ENCODE measurements at places on chromosomes 1 and 21.

- DNase-seq = no peak
Measured at GRCh38 chr1:2279210-2279639, 51.1 kb downstream of the SKI start.

- DNase-seq = no peak
Measured at GRCh38 chr1:202643397-202644218, 66.6 kb downstream of the SYT2 start.

DNA sequence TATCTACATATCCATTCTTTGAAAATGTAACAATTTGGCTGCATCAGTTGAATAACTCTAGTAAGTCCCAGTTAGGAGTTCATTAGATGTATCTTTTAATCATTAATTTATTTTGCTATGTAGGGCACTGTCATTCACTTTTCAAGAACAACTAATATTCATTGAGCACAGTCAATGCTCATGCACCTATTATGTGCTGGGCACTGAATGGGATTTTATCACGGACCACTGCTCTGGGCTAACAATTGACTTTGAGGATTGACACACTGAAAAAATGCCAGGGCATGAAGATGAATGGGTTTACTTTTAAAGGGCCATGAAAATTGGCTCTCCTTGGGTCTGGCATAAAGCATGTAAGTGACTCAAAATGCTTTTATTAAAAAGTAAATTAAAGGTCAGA is 375.2 kb downstream of the PLPP3 start:
- no peak for DNase-seq

DNA sequence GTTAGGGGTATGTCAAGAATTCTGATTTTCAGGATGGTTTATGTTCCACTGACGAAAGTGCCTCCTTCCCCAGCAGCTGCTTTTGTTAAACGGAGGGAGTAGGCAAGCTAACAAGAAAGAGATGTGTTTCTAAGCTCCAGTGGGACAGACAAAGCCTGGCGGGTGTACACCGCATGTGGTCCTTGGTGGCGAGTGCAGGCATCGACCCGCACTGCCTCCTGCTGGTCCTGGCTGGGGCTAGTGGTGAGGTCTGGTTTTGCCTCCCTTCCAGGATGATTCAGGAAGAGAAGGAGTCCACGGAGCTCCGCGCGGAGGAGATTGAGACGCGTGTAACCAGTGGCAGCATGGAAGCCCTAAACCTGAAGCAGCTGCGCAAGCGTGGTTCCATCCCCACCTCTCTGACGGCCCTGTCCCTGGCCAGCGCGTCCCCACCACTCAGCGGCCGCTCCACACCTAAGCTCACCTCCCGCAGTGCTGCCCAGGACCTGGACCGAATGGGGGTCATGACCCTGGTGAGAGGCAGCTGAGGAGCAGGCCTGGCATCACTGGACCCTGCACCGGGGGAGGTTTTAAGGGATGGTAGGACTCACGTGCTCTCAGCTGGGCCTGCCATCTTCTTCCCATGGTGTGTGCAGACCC is 29.0 kb downstream of the PPFIA4 start:
- DNase-seq = no peak

DNA sequence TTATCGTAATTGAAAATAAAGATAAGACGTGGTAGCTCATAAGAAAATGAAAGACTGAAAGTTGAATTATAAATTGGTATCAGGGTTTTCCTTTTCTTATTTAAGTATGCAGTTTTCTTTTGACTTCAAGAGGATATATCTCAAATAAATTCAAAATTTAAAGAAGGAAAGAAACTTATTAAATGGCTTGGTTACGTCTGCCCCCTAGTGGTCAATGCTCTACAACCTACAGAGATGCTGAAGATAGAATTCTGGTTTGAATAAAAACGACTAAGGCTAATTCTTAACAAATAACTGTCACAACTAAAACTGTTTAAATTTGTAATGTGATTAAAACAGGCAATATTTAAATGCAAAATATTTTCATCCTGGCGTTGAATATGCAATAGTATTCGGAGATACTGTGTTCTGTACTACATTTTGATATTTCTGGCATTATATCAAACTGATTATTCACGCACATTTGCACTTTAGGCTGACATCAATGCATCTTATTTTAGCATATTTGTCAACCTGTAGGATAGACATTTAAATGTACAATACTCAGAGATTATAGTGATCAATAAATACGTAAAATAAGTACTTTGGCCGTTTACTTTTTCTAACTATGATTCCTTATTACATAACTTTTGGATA is 26.8 kb downstream of the IFI44 start:
- peak; percentile 46 for DNase-seq

DNA sequence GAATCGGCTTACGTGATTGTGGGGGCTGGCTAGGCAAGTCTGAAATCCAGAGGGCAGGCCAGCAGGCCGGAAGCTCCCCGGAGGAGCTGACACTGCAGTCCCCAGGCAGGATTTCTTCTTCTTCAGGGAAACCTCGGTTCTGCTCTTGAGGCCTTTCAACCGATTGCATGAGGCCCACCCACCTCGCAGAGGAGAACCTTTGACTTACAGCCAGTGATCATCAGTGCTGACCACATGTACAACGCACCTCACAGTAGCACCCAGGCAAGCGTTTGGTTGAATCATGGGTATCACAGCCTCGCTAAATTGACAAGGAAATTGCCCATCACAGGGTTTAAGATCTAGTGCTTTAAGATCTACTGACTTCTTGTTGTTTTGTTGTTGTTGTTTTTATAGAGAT is 23.6 kb upstream of the GPR157 start:
- DNase-seq = no peak

GRCh38 chr1:115077286-115077983 is 11.9 kb downstream of the TSPAN2 start:
- DNase-seq = no peak

GRCh38 chr1:50667710-50668356 is 244.6 kb upstream of the DMRTA2 start:
- no peak for DNase-seq

DNA sequence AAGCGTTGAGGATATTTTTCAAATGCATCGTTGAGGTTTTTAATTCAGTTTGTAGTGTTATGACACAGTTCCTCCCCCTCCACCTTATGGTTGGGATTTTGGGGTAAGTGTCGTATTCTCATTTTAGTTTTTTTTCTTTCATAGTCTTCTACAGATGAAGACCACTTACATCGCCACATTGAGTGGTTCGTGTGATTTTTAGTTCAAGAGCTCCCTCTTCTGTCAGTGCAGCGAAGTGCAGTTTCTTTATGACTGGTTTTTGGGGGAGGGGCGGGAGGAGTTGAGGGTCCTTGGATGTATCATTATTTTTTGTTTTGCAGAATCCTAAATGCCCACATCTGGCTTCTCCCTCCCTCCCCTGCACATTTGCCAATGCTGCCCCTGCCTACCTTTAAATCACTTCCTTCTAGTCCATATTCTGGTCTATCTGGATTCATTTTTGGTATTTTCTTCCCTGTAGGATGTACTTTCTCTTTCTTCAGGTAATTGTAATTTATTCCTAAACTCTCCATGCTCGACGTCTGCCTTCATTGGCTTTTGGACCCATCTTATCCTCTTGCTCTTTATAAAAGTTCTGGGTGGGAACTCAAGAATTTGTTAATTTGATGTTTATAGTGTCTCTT is 433.1 kb downstream of the CAMTA1 start:
- DNase-seq = peak; percentile 2

DNA sequence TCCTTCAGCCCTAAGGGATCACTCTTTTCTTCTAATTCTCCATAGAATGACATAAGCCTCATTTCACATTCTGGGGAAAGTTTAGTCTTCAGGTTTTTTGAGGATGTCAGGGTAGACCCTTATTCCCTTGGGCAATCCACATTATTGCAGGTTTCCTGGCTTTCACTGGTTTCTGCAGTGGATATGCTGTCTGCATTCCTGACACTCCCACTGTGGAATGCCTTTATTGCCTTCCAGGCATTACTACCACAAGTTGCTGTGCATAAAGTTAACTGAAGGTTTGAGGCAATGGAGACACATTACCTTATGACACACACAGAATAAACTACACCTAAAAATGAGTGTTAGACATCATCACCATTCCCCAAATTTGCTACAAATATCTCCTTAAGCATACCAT is 12.7 kb downstream of the FASLG start:
- no peak for DNase-seq

DNA sequence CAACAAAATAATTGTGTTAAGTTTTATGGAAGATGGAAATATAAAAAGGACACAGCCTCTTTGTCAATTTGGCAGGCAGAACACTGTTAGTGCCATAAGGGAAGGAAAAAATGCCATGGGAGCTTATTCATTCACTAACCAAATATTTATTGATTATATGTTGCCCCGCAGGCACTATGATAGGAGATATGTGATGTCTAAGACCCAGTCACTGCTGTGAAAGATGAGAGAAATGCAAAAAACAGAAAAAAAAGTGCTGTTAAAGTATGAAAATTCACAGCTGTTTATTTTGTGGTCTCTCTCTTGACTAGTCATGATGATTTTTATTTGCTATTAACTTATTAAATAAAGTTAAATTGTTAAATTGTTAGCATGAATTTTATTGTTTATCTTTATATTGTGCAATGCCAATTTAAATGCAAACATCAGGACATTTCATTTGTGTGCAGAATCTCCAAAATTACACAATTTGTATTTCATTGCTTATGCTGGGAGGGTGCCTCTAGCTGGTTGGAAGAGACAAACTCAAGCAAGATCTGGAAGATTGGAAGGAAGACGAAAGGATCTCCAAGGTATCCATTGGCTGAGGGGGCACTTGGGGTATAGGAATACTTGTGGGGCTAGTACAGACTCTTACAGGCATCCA is 17.8 kb upstream of the PTGFR start:
- no peak for DNase-seq

DNA sequence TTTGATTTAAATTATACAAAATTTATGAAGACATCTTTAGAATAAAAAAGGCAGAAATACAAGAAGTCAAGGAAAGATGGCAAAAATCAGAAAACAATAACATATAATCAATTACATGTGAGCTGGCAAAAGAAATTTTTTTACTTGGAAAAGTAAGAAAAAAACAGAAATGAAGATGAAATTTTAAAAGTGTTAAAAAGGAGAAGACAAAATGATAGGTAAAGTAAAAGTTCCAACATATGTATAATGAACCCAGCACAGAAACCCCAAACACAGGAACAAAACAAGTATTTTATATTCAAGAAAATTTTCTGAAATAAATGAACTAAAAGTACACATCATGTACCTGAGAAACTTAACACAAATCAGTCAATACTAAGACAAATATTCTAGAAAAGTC is 63.4 kb downstream of the USP1 start:
- DNase-seq = no peak

DNA sequence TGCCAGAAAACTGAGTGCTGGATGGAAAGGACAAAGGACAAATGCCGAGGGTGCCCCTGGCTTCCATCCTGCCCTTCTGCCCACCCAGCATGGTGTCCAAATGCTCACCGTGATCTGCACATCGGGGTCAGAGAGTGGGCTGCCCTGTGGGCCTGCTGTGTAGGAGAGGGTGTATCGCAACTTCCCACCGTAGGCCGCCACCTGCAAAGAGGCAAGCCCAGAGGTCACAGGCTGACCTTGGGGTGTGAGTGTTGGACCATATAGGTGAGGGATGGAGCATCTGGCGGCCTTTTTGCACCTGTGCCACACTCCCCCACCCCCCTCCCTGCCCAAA is 53.5 kb downstream of the LDLRAD2 start:
- DNase-seq = no peak

DNA sequence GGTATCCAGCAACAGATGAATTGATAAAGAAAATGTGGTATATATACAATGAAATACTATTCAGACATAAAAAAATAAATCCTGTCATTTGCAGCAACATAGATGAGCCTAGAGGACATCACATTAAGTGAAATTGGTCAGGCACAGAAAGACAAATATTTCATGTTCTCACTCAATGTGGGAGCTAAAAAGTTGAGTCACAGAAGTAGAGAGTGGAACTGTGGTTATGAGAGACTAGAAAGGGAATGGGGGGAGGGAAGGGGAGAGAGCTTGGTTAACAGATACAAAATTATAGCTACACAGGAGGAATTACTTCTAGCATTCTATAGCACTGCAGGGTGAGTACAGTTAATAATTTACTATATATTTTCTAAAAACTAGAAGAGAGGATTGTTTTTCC is 37.1 kb upstream of the SERPINC1 start:
- DNase-seq = no peak

- DNase-seq = no peak
Measured at GRCh38 chr1:77900687-77901293, 12.4 kb downstream of the NEXN start.

GRCh38 chr1:112722601-112723510 is 7.7 kb upstream of the PPM1J start:
- DNase-seq = no peak

GRCh38 chr21:37783016-37783415 is 133.2 kb downstream of the KCNJ6 start:
- no peak for DNase-seq

GRCh38 chr21:33308586-33309490 is 15.9 kb upstream of the IFNAR1 start:
- no peak for DNase-seq

GRCh38 chr1:210291786-210292230 is 36.9 kb upstream of the HHAT start:
- no peak for DNase-seq

GRCh38 chr1:77412820-77413530 is 131.2 kb downstream of the AK5 start:
- DNase-seq = no peak

GRCh38 chr1:20610970-20611369 is 22.1 kb downstream of the CDA start:
- DNase-seq = no peak

- DNase-seq = no peak
Measured at GRCh38 chr21:45073301-45074047, 906 bp upstream of the ADARB1 start.

- no peak for DNase-seq
Measured at GRCh38 chr21:46199436-46200373, 15.4 kb upstream of the SPATC1L start.

DNA sequence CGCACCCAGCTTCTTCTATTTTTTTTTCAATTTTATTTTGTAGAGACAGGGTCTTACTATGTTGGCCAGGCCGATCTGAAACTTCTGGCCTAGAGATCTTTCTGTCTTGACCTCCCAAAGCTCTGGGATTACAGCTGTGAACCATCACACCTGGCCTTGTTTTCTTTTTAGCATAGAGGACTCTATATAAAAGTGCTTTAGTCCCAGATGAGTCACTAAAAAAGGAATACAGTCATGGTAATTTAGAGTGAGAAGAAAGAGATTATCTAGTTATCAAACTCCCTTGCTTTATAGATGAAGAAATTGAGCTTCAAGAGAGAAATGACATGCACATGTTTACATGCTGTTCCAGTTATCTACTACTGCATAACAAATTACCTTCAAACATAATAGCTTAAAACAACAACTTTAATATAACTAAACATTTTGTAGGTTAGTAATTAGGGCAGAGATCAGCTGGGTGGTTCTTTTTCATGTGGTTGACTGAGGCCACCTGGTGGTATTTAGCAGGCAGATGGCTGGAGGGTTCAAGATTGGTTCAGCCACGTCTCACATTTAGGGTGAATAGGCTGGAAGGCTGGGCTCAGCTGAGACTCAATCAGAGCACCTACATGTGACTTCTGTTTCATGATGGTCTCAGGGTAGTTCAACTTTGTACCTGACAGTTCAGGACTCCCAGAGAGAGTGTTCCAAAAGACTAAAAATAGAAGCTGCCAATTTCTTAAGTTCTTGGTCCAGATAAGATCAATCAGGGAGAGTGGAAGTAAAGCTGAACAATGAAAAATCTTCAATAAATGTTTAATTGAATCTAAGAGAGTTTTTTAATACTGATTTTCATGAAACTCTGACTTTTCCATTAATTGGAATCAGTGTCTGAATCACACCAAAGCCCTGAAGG is 16.9 kb upstream of the MTF2 start:
- peak; percentile 21 for DNase-seq
